ENCODE measurements at places on chromosomes 5 and 9.

DNA sequence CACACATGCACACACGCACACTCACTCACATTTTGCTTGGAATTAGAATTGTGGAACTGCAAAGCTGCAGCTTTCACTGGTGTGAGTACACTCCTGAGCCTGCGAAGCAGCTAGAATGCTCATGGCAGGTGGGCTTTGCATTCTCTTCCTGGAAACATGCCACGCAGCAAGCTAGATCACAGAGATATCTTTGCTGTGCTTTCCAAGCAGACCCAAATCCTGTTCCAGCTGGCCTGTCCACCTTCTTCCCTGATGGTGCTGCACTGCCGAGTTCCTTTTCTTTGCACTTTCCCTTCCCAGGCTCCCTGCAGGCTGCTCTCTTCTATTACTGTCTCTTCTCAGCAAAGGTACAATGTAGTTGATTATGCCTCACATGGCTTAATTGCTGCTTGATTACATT, 92.7 kb upstream of the CKMT2 start:
- no peak for DNase-seq

DNA sequence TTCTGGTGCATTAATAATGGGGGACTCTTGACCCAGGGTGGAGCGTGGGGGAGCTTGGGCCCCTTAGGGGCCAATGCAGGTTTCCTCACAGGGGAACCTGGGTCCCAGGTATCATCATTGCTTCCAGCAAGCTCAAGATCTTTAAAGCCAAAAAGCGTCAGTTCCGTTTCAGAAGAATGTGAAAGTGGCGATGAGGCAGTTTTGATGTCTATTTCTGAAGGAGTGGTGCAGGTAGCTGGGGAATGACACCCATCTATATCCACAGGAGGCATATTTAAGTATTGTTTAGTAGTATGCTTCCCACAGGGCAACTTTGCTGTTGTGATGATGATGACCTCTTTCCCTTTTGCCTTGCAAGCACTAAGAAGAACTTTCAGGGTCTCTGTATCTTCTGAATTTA, 10.8 kb downstream of the ANKRD34B start:
- no peak for DNase-seq

- no peak for DNase-seq
Measured at GRCh38 chr9:7606591-7606990, 193.0 kb downstream of the DMAC1 start.

GRCh38 chr9:136693490-136694162, 6.4 kb upstream of the AGPAT2 start:
- no peak for DNase-seq

- DNase-seq, result no peak
Measured at GRCh38 chr9:98992107-98992884, 48.6 kb downstream of the COL15A1 start.

GRCh38 chr9:88998503-88998902, 7.2 kb downstream of the S1PR3 start:
- DNase-seq, result no peak

- no peak for DNase-seq
Measured at GRCh38 chr5:91302305-91302704, 80.8 kb downstream of the ARRDC3 start.

DNA sequence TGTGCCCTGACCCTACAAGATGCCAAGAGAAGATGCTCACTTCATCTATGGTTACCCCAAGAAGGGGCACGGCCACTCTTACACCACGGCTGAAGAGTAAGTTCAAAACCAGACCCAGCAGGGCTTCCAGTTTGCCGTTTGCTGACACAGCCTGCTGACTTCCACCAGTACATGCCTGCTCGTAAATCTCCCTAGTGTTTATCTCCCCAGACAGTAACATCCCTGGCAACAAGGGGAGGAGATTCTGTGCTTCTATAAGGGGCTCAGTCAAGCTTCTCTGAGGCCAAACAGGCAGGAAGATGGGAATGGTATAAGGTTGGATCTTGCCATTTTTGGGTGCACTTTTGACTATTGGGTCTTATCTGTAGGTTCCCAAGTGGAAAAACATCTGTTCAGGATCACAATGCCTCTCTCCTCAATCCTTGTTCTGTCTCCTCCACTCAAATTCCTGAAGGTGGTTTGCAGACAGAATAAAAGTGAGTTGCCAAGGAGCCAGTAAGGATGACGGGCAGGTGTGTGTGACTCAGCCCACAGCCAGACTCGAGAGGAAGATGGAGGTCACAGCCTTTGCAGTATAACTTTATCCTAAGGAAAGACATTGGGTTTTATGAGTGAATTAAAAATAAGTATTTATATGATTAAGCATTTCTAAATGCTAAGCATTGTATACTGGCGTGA, 1.9 kb downstream of the MLANA start:
- peak; percentile 62 for DNase-seq

DNA sequence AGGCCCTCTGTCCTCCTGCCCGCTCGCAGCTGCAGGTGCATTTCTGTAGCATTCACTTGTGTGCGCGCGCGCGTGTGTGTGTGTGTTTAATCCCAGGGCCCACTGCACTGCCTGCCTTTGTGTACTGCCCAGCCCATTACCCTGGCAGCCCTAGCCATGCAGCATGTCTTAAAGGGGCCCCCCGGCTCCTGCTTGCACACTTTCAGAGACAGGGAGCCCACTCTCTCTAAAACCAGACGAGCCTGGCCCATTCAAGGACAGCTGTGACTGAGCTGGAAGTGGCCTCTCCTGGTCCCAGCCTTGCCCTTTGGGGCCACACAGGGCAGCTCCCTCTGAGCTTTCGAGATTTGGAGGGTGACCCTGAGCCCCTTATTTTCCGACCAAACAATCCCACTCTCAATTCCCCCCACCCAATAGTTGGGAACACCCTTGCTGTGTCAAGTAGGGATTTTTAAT, 98.9 kb downstream of the DAB2IP start:
- no peak for DNase-seq

GRCh38 chr5:2511706-2512105, 239.8 kb downstream of the IRX2 start:
- no peak for DNase-seq

- DNase-seq, result no peak
Measured at GRCh38 chr9:12816656-12817101, 41.9 kb downstream of the LURAP1L start.

Data from head of caudate nucleus (tissue), 42 donors.